ENCODE measurements at places on chromosomes 13 and 19. TPM values are rescaled to one million over a fixed set of nuclear protein-coding genes. Genes with fewer than 3 reads are reported as not detected.

GRCh38 chr13:37701972-37702371, 103.4 kb upstream of the POSTN start:
- DNase-seq, result no peak

- no peak for DNase-seq
Measured at GRCh38 chr13:26762745-26763345, 2.3 kb upstream of the GPR12 start.

DNA sequence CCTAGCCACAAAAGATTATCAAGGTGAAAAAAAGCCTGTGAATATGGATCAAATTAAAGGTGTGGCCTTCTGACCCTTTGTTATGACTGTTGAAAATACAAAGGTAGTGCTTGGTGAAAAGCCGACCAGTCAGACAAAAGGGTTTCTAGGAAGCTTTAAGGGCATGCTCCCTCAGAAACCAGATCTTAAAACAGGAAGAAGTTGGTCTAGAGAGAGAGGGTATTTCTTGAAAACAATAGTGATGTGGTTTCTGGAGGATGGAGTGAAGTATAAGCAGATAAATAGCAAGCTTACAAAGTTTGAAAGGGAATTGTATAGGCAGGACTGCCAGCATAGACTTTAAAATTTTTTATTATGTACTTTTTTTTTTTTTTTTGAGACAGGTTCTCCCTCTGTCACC, 5.0 kb upstream of the EID2 start:
- DNase-seq, result no peak

The SIGLEC8 gene
- not detected for total RNA-seq

GRCh38 chr19:18202778-18203407, 949 bp downstream of the RAB3A start:
- DNase-seq, result no peak

DNA sequence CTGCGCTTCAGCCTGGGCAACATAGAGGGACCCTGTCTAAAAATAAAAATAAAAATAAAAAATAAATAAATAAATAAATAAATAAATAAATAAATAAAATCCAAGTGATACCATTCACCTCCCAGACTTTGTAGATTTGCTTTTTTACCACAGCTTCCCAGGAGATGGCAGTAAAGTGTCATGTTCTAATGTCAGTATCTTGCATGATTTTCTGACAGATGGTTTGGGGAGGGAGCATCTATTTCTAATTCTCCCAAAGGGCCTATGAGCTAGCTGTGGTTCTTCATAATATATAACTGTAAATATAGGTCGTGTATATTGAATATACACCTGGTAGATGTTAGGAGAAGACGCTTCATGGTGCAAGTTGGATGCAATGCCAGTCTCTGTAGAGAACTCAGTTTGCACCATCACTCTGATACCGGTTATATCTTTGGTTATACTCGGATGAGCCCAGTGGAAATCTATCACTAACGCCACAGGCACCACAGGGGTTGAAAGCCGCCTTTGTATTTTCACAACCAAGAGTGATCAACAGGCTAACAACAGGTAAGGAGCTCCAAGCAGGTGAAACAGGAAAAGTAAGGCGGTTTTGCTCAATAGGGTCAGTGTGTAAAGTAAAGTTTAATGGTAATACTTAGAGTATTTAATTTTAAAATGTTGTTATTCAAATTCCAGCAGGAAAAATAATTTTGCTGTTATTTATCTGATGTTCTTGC, 13.9 kb downstream of the APLP1 start:
- DNase-seq, result no peak

The RASAL3 gene
- 106 TPM for total RNA-seq

DNA sequence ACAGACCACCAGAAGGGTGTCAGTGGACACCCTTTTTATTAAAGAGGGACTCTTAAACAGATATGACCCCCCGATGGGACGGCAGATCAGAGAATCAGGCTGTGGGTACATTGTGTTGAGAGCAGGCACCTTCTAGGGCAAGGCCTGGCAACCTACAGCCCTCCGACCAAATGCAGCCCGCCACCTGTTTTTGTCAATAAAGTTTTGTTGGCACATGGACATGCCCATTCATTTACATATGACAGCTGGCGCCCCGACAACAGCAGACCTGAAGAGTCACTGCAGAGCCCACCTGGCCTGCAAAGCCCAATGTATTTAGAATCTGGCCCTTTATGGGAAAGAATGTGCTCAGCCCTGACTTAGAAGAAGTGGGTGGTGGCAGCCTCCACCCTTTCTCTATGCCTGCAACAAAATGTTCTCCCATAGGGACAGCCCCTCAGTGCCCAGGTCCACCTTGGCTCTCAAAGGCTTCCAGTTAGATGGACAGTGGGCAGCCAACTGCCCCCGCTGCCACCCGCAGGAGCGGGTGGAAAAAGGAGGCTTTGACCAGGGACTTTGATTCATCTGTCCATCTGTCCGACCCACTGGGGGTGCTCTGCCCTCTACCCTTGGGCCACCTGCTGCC, 184.9 kb downstream of the PTPRS start:
- no peak for DNase-seq

The ZNF101 gene
- 29.4 TPM for total RNA-seq

GRCh38 chr13:95456815-95457214, 95.7 kb upstream of the CLDN10 start:
- no peak for DNase-seq

DNA sequence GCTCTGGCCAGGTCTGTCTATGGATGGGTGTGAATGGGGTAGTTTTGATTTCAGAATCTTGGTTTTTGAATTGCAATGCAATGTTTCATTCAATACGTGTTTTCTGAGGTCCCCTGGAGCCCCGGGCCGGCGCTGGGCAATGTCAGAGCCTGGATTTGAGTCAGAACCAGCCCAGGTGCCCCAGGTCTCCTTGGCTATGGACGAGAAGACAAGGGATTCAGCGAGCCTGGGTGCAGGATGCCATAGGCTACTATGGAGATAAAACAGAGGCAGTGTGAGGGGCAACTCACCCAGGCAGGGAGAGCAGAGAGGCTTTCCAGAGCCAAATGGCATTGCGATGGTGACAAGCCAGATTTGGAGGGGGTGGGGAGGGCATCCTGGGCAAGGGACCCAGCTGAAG, 1.2 kb upstream of the RPL13A start:
- no peak for DNase-seq

DNA sequence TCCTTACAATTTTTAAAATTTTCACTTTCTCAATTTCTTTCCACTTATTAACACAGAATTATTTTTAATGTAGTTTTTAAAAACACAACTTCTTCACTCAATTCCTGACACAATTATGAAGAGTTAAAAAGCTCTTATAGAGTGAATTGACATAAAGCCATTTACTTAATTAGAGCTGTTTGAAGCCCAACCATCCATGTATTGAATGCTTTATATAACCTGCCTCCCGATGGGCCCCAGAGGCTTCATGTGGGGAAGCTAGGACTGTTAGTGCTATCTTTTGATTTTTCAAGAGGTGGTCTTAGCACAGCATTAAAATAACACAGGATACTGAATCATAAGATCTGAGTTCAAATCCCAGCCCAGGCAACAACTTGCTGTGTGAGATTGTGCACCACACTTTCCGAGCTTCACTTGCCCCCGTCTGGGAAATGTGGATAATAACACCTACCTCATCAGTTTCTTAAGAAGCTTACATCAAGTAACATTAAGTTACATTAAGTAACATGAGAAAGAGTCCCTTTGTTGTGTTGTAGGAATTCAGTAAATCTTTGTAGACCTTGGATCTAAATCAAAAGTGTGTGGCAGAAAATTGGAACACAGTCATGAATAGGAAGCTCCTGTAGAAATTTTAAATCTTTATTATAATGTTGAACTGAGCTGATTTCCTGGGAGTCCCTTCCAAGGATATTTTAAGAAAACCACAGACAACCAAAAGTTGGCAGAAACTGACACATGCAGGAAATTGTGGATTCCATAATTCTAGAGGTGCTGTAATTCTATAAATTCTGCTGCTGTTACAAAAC, 5.5 kb upstream of the ENOX1 start:
- no peak for DNase-seq

DNA sequence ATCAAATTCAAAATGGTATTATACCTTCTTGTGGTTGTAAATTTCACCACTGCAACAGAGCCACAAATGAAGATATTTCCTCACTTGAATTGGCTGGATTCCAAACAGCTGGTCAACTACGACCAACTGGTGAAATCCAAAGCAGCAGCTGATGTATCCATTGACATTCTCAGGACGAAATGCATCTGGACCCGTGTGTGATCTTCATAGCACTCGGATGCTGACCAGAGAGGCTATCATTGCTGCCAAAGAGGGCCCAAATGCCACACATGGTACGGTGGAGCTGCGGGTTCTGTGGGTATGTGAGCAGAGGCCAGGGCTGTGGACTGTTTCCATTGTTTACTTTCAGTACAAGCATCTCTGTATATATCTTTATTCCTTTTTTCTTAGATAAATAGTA, 25.6 kb upstream of the PCCA start:
- no peak for DNase-seq

The HSD17B14 gene
- 0.65 TPM for total RNA-seq

- no peak for DNase-seq
Measured at GRCh38 chr13:25806264-25806974, 245.4 kb downstream of the SHISA2 start.

The CEACAM16 gene
- not detected for total RNA-seq

The SLC5A5 gene
- 1.1 TPM for total RNA-seq

GRCh38 chr13:46757640-46758039, 39.3 kb downstream of the ESD start:
- no peak for DNase-seq

GRCh38 chr19:50793558-50794065, 3.4 kb downstream of the ACP4 start:
- DNase-seq, result no peak

DNA sequence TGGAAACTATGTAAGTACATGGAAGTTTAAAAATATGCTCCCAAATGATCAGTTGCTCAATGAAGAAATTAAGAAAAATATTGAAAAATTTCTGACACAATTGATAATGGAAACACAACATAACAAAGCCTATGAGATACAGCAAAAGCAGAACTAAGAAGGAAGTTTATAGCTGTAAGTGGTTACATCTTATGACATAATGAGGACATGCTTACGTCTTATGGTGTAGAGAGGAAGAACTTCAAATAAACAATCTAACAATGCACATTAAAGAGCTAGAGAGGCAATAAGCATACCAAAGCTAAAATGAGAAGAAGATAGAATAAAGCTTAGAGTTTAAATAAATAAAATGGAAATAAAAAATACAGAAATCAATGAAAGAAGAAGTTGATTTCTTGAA, 50.0 kb upstream of the CEACAM21 start:
- no peak for DNase-seq
